ENCODE measurements at places on chromosomes 1 and 21. TPM values are rescaled to one million over a fixed set of nuclear protein-coding genes. Genes with fewer than 3 reads are reported as not detected.
A peak's percentile ranks its signal among the peaks of the same experiment; 100 is the strongest.

GRCh38 chr1:64882574-64883255 is 83.6 kb downstream of the JAK1 start:
- H3K27ac ChIP-seq, result no peak overlapping the region
- no peak overlapping the region for H3K4me3 ChIP-seq
- H3K27me3 ChIP-seq, result peaks cover 4% of the 10 kb centered on the region
- H3K4me1 ChIP-seq, result peaks cover 20% of the 10 kb centered on the region
- no peak for DNase-seq
- no peaks in the 10 kb centered on the region for H3K36me3 ChIP-seq

GRCh38 chr1:182674346-182675246 is 9.8 kb downstream of the RGS8 start:
- H3K36me3 ChIP-seq, result no peaks in the 10 kb centered on the region
- peaks cover 7% of the 10 kb centered on the region for H3K27me3 ChIP-seq
- DNase-seq, result no peak
- H3K4me1 ChIP-seq, result peaks cover 58% of the 10 kb centered on the region

GRCh38 chr1:108692724-108693655 is 880 bp downstream of the PRPF38B start:
- H3K36me3 ChIP-seq, result no peaks in the 10 kb centered on the region
- peak overlapping the region; percentile 99 for H3K4me3 ChIP-seq
- H3K4me1 ChIP-seq, result peaks cover 3% of the 10 kb centered on the region
- DNase-seq, result peak; percentile 32
- peaks cover 19% of the 10 kb centered on the region for H3K27me3 ChIP-seq

GRCh38 chr1:3319874-3320245 is 134.6 kb upstream of the ARHGEF16 start:
- H3K4me3 ChIP-seq, result no peak overlapping the region
- no peak overlapping the region for H3K27ac ChIP-seq
- no peaks in the 10 kb centered on the region for H3K36me3 ChIP-seq
- peaks cover 6% of the 10 kb centered on the region for H3K27me3 ChIP-seq

The PFKFB2 gene
- total RNA-seq, result 3.6 TPM
